NCI-H2107 (cell line): ENCODE measurements at places on chromosomes 3 and 15.

DNA sequence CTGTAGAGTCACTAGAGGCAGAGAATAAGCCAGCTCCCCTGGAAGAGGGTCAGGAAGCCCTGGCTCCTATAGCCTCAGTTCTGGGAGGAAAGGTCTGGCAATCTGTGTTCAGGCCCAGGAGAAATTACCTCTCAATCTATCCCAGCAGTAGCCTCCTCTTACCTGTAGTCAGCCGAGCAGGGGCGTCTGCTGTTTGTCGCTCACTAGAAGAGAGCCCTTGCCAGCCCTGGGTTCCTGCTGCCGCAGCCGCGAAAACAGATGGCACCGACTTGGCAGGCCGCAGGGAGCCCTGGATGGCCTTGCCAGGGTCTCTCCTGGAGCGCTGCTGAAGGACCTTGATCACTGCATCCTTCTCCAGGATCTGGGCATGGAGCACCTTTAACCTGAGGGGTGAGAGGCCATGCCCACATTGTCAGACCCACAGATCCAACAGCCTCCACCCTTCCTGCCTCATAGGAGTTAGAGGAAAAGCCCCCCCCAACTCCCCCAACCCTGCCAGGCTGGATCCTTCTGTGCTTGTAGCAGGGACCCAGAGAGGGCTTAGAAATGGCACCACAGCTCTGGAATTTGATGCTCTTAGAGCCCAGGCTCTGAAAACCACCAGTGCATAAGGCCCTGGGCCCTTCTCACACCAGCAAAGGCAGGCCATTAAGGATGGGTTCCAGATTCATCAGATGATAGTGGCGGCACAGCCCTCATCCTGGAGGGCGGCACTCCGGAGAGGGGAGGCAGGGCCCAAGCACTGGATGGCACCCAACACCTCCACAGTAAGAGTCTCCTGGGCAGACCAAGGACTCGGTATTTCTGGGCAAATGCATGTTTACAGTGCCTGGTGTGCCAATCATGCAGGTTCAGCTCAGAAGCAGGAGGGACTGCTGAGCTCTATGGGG, 14.9 kb downstream of the AMOTL2 start:
- DNase-seq = no peak

- DNase-seq = no peak
Observed at GRCh38 chr3:66133050-66133757, 87.6 kb upstream of the SLC25A26 start.

DNA sequence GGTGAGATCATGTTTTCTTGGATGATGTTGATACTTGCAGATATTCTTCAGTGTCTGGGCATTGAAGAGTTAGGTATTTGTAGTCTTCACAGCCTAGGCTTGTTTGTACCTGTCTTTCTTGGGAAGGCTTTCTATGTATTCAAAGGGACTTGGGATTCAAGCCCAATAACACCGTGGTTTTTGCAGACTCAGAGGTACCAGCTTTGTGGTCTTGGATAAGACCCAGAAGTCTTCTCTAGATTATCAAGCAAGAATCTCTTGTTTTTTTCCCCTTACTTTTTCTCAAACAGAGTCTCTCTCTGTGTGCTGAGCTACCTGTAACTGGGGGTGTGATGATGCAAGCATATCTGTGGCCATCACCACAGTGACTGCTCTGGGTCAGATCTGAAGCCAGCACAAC, 42.7 kb upstream of the CCK start:
- no peak for DNase-seq

DNA sequence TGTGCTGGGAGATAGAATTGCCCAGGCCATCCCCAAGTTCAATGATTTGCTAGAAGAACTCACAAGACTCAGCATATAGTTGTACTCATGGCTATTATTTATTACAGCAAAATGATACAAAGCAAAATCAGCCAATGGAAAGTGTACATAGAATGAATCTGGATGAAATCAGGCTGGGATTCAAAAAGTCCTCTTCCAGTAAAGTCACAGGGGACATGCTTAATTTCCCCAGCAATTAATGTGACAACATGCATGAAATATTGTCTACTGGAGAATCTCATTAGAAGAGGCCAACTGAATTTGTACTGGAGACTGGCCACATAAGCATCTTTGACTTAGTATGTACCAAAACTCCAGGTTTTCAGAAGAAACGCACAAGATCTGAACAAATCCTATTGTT, 1043.1 kb downstream of the NAALADL2 start:
- DNase-seq = no peak

GRCh38 chr3:138065949-138066348, 49.5 kb downstream of the DZIP1L start:
- no peak for DNase-seq

DNA sequence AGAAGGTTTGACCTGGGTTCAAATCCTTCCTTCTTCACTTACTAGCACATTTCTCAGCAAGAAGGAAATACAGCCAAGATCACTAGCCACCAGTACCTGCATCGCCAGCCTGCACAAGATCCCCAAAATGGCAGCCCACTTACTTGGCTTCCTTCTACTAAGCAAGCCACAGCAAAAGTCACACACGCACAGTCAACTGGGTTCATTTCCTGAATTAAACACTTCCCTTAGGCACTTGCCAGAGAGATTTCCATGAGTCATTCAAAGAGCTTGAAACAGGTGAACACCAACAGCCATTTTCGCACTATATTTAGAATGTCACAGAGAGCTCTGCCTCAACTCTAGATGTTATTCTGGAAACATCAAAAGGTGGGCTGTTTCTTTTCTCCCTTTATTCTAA, 42.6 kb downstream of the MGLL start:
- no peak for DNase-seq

- DNase-seq = no peak
Observed at GRCh38 chr3:132659000-132659364, 627 bp downstream of the ACAD11 start.

- no peak for DNase-seq
Observed at GRCh38 chr3:48467473-48468267, 21.1 kb downstream of the ATRIP start.

GRCh38 chr3:124131580-124131979, 139.7 kb upstream of the ROPN1 start:
- DNase-seq = no peak

DNA sequence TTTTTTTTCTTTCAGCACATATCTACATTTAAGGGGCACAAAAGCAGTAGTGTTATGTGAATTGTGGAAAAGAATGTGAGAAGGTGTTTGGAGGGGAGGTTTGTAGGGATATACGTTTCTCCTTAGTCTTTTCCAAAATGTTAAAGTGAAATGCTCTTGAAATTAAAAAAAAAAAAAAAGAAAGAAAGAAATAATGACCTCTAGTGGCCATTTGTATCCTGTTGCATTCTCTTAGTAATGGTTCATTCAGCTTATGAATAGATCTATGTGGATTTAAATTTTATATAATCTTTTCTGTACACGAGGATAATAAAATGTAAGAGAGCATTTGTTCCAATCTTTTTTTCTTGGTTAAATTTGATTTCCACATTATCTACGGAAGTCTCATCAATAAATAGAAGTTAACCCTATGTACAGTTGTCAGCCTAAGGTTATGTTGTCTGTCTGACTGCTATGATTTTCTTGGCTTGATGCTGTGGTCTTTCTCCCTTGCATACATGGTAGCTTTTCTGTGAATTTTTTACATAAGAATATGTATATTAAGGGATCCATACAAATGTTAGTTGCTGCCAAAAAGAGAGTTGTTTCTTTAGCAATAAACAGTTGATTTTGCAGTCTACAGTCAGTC, 1.7 kb downstream of the P2RY13 start:
- DNase-seq = no peak

GRCh38 chr15:31005660-31006059, 14.2 kb upstream of the MTMR10 start:
- no peak for DNase-seq

DNA sequence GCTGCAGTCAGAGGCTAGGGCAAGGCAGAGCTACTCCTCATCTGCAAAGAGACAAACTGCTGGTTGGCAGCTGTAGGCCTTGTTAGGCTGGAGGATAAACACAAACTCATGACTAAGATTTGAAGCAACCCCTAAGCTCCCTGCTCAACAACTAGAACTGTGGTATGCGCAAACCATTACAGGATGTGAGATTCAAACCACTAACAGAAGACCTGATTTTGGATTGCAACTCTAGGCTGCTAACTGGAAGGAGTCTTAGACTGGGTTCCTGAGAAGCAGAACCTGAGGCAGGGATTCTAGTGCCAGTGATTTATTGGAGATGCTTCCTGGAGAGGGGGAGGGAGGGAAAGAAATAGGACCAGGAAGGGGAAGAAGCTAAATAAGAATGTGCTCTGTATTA, 22.5 kb downstream of the CCR4 start:
- DNase-seq = no peak

- no peak for DNase-seq
Observed at GRCh38 chr15:40932649-40933516, 3.7 kb downstream of the DLL4 start.

DNA sequence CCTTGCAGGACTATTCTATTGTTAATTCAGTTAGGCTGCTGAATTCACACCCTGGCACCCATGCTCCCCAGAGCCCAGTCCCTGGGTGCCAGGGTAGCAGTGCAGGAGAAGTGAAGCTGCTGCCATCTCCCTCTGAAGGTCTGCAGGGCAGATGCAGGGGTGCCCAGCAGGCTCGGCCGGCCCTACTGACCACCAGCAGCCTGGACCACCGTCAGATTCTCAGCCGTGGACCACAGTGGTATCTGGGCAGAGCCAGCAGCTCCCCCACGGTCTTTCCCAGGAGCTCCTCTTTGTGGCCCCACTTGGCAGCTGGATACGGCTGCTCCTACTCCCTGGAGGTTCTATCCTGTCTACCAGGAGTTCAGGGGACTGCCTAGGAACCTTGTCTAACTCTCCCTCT, 46.8 kb downstream of the ALDH1L1 start:
- no peak for DNase-seq

GRCh38 chr3:73622091-73622805, 2.5 kb downstream of the PDZRN3 start:
- DNase-seq = no peak

- DNase-seq = peak; percentile 58
Observed at GRCh38 chr15:90931828-90932659, at the start of gene HDDC3. Gene HDDC3, minus strand, starts transcription at chr15:90932549. Its CDS starts 9 bp downstream, at chr15:90932540.

DNA sequence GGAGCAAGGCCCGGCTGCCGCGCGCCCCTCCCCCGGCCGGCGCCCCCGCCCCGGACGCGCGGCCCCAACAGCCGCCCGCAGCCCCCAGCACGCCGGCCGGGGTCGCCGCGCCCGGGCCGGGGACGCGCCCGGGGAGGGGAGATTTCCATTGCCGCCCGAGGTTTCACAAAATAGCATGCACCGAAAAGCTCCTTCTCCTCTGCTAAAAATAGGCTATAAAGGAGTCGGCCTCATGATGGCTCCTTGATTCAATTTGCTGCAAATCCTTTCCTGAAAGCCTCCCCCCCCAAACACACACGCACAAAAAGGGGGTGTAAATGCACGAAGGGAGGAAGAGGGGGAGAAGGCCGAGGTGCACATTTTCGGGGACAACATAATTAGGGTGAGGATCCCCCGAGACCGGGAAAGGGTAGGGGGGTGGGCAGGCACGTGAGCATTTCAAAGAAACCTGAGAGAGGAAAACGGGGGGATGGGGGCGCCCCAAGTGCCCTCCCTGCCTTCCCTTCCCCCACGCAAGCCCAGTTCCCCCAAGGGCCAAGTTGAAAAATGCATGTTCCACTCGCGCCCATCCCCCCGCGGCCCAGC, 734 bp downstream of the TBL1XR1 start:
- DNase-seq = peak; percentile 84

GRCh38 chr3:94234177-94234788, 171.4 kb downstream of the NSUN3 start:
- no peak for DNase-seq

GRCh38 chr15:40755812-40756208, 756 bp upstream of the RMDN3 start:
- DNase-seq = no peak

- DNase-seq = no peak
Observed at GRCh38 chr3:80553211-80553610, 785.4 kb upstream of the ROBO1 start.

DNA sequence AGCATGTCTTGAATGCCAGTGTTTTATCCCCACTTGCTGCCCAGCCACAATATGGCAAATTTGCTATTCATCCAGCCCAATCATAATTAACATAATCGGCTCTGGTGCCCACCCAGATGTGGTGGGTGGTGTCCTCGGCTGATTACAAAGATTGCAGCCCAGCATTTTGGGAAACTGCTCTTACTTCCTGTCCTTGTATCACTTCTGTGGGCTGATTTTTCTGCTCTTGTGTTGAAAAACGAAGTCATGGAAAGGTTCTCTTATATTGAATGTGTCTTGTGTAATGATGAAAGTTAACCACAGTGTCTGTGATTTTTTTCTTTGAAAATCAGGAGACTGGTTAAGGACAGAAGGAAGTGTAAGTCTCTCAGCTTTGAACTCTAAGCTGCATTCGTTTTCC, 141.7 kb downstream of the CACNA2D3 start:
- DNase-seq = no peak

DNA sequence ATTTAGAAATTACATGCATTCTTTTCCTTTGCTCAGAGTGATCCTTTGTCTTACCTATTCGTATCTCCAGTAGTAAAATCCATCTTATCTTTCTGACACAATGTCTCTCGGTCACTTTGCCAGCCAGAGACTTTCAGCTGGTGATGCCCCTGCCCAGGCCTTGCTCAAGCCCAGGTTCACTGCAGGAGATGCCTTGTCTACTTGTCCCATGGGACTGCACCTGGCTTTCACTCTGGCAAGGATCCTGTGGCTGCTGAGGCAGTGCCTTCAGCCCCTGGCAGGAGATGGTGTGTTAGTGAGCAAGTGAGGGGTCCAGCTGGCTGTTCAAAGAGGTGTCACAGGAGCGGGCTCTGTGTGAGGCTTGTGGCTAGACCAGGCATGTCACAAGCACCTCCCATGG, 1268.9 kb downstream of the OTOL1 start:
- no peak for DNase-seq

DNA sequence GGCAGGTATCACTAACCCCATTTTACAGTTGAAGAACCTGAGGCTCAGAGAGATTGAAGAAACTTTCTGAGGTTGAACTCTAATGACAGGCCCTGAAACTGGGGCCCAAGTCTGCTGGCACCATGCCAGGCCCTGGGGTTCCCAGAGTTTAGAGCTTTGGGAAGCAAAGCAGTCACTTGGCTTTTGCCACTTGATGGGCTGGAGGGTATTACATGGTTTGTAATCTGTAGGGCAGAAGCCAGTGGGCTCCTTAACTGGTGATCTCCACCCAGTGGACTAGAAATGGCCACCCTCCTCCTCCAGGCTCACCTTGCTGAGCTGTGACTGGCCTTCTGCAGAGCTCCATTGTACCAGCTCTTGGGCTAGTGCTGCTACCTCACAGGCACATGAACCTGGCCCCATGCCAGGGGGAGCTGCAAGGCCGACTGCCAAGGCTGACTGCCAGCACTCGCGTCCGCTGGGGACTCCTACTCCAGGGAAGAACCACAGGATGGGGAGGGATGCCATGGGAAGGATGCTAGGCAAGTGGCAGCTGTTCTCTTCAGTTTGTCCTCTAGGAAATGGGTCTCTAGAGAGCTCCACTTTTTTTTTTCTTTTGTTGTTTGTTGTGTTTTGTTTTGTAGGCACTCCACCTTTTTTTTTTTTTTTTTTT, 104.8 kb downstream of the ETFA start:
- DNase-seq = peak; percentile 74

GRCh38 chr3:31390466-31390865, 142.3 kb upstream of the STT3B start:
- DNase-seq = no peak

GRCh38 chr15:45799508-45799907, 164.7 kb downstream of the SQOR start:
- no peak for DNase-seq

GRCh38 chr3:56096999-56097398, 371.3 kb downstream of the ERC2 start:
- DNase-seq = no peak

GRCh38 chr3:184240384-184241140, 8.2 kb downstream of the ALG3 start:
- DNase-seq = no peak

- DNase-seq = no peak
Observed at GRCh38 chr3:51962854-51963530, 4.3 kb downstream of the PCBP4 start.

GRCh38 chr15:65845826-65846519, 23.3 kb upstream of the RAB11A start:
- no peak for DNase-seq
